ENCODE measurements at places on chromosomes 2 and 18.
A peak's percentile ranks its signal among the peaks of the same experiment; 100 is the strongest.

GRCh38 chr18:9135912-9136314 is 668 bp upstream of the ANKRD12 start:
- DNase-seq = no peak

- DNase-seq = no peak
These were observed 38.4 kb downstream of the EPAS1 start for GRCh38 chr2:46335391-46336282.

DNA sequence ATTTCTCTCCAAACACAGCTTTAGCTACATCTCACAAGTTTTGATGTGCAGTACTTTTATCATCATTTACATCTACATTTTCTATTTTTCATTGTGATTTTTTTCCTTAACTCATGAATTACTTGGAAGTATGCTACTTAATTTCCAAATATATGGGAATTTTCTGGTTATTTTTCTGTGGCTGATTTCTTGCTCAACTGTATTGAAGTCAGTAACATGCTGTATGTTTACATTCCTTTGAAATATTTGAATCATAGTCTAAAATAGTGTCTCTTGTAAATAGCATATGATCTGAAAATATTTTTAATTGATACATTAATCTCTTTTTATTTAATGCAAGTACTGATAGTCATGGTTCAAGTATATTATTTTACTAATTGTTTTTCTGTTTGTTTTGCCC is 26.0 kb upstream of the GALNT5 start:
- no peak for DNase-seq

DNA sequence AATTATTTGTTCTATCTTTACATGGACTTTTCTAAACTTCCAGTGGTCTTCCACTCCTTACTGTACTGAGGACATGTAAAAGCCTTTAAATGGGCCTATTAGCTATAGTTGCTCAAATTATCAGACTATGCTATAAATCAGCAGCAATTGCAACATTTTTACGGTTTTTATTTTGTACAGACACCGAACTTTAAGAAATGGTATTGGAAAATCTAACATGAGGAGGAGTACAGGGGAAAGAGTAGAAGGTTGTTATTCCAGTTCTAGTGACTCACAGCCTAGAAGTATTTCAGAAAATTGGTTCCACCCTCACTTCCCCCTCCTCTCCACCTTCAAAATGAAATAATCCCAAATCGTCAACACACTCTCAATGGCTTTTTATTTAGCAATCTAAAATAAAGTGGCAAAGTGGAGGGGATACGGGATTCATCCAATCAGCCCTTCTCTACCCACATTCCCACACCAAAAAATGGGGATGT is 1.1 kb downstream of the NCKAP1 start:
- no peak for DNase-seq

GRCh38 chr2:196592331-196592910 is 47.1 kb upstream of the CCDC150 start:
- no peak for DNase-seq

DNA sequence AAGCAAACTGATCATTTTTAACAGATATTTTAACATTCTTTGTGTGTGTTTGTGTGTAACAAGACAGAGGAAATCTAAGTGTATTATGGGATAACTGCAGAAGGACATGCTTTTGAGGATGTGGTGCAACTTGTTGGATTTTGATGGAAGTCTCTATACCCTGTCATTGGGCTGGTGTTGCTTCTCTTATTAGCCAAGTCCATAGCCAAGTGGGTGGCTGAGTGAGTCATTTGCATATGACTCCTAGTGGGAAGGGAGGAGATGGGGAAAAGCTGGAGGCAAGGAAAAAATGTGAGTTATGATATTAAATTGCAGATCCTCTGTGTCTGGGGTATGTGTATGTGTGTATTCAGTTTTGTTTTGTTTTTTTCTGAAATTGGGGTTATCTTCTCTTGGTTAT is 879.9 kb downstream of the DCC start:
- no peak for DNase-seq

DNA sequence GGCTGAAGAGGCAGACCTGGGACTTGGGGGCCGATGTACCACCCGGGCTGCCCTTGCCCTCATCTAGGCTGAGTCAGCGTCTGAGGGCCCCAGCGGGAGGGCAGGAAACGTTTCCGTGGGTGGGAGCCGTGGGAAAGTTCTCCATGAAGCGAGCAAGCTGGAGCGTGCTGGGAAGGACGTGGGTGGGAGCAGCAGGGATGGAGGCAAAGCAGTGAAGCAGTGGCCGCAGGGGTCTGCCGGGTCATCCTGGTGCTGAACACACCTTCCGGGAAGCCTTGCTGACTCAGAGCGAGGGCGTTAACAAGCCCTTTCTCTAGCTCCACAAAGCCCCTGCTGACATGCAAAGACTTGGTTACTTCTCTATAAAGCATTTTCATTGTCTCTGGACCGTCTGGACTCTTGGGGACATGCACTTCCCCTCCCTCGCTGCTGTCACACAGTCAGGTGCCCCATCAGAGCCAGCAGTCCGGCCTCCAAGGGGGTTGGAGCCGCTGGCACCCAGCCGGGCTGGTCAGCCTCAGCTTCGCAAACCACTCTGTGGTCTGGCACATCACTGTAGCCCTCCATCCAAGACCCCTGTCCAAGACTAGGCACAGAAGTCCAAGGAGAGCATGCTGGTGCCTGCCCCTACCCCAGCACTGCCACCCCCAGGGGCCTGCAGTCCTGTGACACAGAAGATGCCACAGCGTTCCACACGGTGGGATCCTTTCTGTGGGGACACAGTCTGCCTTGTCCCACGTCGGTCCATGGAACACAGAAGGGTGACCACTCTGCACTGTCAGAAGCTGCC is 115.1 kb upstream of the GPC1 start:
- DNase-seq = no peak

DNA sequence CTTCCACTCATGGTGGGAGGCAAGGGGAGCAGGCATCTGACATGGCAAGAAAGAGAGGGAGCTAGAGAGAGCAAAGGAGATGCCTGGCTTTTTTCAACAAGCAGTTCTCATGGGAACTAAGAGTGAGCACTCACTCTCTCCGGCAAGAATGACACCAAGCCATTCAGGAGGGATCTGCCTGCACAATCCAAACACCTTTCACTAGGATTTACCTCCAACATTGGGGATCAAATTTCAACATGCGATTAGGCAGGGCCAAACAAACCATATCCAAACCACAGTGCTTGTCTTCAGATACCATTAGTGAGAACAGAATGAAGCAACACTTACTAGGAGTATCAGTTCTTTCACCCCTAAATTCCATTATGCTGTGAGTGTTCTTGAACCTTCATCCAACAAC is 77.3 kb downstream of the FIGN start:
- DNase-seq = no peak

GRCh38 chr2:107094450-107094986 is 208.6 kb upstream of the ST6GAL2 start:
- no peak for DNase-seq

DNA sequence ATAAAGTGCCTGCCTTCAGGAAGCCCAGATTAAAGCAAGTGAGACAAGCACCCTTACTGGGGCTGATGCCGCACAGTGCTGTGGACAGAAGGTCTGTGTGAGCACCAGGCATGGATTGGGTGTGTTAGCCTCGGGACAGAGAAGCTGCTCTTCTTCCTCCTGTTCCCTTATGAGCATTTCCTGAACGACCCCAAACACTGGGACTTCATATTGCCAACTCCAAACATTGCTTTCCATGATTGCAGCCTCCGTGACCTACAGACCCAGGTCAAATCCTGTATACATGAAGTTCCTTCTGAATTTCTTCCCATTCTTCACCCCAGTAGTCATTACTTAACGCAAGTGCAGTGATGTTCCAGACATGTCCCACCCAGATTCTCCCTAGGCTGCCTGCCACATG is 129.8 kb upstream of the ALKAL2 start:
- no peak for DNase-seq

GRCh38 chr2:73212448-73213176 is 1.4 kb upstream of the SMYD5 start:
- peak; percentile 67 for DNase-seq

DNA sequence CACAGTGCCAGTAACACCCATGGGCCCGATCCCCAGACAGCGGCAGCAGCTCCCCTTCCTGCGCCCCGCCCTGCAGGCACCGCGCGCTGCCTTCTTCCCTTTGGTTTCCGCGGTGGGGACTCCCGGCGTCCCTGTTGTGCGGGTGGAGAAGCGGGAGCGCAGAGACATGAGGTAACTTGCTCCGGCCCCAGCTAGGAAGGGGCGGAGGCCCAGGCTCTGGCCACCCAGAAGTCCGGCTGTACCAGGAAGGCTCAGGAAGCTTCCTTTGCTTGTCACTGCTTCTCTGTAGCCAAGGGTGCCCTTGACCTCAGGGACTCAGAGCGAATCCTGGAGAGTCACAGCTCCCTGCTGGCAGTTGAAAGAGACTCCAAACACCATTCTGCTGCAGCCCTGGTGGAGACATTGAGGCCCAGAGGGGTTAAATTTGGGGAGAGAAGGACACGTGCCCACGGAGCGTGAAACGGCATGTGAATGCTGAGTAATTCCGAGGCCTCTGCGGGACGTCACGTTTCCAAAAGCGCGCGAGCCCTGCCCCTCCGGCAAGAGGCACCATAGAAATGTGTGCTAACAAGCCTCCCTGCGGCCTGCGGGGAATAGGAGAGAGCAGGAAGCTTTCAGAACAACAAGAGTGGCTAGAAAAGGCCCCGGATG is 6.7 kb upstream of the ADCY3 start:
- peak; percentile 33 for DNase-seq

GRCh38 chr2:235958221-235958930 is 209.8 kb downstream of the GBX2 start:
- no peak for DNase-seq

- no peak for DNase-seq
These were observed 7.0 kb downstream of the GCFC2 start for GRCh38 chr2:75703589-75704287.

- no peak for DNase-seq
These were observed 52.8 kb downstream of the SLC4A10 start for GRCh38 chr2:161676902-161677496.

GRCh38 chr2:41872646-41873045 is 175.2 kb upstream of the PKDCC start:
- no peak for DNase-seq

DNA sequence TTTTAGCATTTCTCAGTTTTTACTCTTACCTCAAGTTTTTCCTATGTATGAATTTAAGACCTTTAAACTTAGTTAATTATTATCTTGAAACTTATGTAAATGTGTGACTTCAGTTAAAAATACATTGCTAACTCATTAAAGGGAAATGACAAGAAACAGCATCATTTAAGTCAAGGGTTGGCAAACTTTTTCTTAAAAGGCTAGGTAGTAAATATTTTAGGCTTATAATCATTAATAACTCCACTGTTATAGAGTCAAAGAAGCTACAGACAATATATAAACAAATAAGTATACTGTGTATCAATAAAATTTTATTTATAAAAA is 259.7 kb upstream of the RBMS1 start:
- no peak for DNase-seq

DNA sequence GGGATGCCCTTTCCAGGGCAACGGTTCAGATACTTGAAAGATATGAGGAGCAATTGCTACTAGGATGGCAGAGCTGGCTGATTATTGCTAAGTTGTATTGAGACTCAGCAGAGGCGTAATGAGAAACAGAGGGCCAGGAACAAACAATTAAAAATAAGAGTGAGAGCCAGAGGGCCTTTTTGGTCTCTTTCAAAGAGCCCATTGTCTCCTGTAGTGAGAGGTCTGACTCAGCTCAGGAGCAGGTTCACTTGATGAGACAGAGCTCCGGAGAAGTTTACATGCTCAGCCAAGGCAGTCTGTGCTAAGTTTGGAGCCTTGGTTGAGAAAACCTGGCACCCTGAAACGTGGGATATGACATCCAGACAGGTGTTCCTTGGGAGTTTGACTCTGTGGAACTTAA is 303.9 kb upstream of the DLGAP1 start:
- DNase-seq = no peak

- DNase-seq = no peak
These were observed 11.6 kb downstream of the SAG start for GRCh38 chr2:233319256-233319655.

GRCh38 chr18:29002747-29003146 is 825.8 kb upstream of the CDH2 start:
- DNase-seq = no peak

DNA sequence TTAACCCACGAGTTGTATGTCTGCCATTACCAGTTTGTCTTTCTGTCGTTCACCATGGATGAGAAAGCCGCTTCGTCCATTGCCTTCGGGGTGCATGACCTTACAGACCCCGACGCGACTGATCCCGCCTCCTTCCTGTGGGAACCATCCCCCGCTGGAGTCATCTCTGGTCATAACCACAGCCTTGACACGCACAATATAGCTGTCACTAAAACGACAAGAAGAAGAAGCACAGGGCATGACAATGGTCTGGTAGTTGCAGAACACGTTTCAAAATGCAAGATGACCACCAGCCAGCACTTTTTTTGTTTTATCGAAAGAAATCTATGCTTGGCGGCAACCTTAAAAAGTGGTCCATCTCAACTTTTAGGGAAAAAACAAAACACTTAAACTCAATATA is 87.7 kb downstream of the SPRED2 start:
- DNase-seq = no peak

DNA sequence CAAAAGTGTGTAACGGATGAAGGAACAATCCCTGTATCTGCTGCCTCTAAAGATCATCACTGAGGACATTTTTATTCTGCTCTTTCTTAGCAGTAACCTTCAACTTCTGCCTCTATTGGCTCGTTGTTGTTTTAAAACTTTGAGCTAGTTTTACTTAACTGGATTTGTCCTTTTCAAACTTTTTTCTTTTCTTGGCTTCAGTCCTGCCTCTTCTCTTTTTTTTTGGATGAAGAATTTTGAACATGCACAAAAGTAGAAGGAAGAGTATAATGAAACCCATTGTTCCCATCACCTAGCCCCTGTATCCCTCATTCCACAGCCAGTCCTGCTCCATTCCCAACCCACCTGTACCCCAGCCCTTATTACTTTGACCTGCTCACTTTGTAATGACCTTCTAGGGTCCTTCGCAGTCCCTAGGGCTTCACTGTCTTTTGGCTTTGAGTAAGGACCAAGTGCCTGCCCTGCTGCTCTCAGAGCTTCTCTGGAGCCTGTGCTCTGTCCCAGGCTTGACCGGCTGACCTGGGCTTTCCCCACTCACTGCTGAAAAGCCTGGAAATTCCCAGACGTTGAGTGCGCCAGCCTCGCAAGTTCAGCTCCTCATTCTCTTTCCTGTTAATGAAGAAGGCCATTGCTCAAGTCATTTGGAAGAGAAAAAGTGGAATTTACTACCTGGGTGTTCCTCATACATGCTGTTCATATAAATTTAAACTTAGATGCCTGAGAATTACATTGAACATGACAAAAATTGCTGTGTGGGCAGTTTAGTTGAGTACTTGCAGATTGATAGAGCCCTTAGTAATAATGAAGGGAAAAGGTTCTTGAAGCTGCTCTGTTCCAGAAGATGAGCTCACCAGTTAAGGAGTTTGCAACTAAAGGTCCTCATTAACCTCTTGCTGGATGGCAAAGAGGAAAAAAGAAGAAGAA is 149.3 kb upstream of the ALPP start:
- DNase-seq = no peak

DNA sequence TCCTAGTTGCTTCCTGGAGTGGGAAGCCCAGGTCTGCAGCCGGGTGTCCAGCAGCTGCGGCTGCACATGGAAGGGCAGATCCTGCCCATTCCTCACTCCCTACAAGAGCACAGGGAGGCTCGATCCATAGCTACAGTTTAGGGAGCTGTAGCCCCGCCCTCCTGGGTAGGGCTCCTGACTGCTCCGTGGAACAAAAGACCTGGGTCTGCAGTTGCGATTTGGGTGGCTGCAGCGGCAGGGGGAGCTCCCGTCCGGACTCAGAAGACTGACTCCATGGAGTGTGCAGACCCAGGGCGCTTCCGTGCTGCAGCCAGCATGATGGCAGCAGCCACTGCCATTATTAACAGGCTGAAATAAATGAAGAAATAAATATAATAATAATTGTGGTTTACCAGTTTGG is 157.3 kb downstream of the CTNNA2 start:
- no peak for DNase-seq

Measured in activated T-cell treated with anti-CD3 and anti-CD28 coated beads for 24 hours (primary cell).